NCI-H1092 (cell line): ENCODE measurements at places on chromosomes 2 and 18.

- no peak for DNase-seq
Measured at GRCh38 chr2:198376677-198377076, 572.3 kb downstream of the PLCL1 start.

DNA sequence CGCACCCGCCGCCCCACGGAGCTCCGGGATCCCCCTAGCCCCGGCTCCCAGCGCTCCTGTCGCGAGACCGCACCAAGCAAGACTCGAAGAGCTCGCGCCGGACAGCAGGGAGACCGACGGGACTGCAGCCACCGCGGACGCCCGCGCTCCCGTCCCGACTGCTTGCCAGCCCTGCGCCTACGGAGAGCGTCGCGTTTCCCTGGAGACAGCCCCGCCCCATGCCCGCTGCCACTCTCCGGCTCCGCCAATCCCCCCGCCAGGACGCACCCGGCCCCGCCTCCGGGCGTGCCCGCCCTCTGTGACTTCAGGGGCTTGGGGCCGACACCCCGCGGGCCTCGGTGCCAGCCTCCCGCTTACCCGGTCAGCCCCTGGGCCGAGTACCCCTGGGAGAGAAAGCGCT is at the start of gene ANKMY1:
Gene ANKMY1, minus strand, starts transcription at position 181 of the 400 bp plus-strand sequence. CDS start 653 bp downstream, outside the sequence.
- DNase-seq, result no peak

- DNase-seq, result no peak
Measured at GRCh38 chr2:158726911-158727592, 68.1 kb upstream of the DAPL1 start.

DNA sequence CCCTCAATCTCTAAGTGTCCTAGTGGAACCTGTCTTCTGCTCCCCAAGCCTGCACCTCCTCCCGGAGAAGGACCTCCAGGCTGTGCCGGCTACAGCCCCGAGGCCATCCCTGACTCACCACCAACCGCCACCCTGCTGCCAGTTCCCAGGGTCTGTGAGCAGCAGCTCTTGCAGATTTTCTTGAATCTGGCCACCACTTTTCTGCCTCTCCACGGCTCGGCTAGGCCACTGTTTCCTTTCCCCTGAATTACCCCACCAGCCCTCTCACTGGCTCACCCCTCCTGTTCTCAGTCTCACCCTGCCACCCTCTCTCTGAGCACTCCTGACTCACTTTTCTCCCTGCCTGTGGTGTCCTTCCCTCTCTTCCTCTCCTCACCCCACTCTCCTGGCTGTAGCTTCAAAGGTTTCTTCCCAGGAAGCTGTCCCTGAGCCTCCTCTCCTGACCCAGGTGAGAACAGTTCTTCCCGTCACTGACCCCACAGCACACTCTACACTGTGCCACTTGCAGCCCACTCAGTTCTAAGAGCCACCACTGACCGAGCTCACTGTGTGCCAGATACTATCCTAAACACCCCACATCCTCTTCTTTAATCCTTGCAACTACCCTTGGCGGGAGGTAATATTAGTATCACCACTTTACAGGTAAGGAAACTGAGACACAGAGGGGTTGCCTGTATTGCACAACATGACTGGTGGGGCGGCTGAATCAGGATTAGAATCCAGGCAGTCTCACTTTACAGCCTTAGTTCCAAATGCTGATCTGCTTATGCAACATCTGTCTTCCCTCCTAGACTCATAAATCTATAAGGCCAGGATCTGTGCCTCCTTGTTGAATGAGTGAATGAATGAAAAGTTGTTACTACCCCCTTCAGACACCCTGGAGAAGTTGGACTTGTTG is 111.6 kb downstream of the SMAD7 start:
- no peak for DNase-seq

DNA sequence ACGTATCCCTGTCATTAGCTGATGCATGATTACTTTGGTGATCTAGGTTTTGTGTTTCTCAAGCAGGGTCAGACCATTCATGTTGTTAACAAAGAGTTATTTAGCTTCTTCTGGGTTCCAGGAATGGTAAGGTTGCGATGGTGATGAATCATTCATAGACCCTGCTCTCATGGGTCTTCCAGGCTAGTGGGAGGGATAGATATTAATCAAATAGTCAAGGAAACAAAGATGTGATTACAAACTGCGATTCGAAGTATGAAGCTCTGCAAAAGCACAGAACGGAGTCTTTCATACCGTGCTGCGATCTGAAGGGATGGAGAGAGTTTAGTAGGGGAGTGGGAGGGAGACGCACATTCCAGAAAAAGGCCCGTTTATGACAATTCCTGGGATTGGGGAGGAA is 42.1 kb downstream of the CAVIN2 start:
- DNase-seq, result no peak

GRCh38 chr2:15652252-15652651 is 60.6 kb downstream of the DDX1 start:
- no peak for DNase-seq

- no peak for DNase-seq
Measured at GRCh38 chr18:59272221-59272888, 899 bp downstream of the RAX start.

DNA sequence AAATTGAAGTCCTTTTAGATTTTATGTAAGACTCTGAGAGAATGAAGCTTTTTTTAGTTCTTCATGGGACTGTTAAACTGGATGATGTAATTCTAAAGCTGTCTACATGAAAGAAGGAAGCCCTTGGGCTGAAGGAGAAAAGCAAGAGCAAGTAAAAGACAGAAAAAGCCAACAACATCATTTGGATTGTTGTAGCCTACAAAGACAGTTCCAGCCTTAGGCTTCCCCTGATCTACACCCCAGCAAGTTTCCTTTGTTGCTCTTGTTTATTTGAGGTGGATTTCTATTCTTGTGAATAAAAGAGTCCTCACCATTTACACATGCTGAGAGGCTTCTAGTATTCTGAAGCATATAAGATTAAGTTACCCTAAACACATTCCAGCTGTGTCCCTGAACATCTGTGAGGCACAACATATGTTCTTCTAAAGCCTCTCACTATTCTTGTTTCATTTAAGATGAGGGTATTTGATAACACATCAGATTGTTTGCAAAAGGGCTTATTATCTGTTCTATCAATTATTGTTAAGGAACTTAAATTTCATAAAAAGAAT is 377.8 kb downstream of the LNPK start:
- no peak for DNase-seq

DNA sequence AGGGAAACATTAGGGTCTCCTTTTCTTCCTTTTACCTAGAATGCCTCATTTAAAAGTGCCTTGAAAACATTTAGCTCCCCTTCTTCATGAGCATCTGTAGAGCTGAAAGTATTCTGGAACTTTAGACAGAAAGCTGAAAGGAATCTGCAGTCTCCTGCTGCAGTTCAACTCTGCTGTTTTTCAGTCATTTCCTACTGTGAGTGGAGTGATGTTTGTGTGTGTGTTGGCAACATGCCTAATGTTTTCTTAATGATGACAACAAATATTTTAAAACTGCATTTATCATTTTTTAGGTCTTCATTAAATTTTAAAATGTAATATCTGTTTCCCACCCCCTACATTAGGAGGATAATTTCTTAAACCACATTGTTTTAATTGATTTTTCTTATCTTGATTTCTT is 66.6 kb downstream of the TWSG1 start:
- DNase-seq, result no peak

DNA sequence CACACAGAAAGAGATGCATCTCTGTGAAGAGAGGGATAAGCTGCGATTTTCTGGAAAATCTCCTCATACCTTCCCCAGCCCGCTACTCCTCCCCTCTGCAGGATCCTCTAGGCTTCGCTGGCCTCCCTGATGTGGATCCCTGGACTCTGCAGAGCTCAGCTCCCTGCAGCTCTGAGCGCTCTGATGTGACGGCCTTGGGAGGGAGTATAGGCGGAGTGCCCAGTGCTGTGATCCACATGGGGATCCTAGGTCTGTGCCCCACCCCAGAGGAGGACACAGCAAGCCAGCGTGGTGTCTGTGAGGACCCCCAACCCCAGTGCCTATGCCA is 111.0 kb downstream of the GYPC start:
- no peak for DNase-seq

- DNase-seq, result no peak
Measured at GRCh38 chr18:32966141-32966540, 193.3 kb upstream of the KLHL14 start.

GRCh38 chr18:50461251-50461650 is 86.4 kb downstream of the SKA1 start:
- no peak for DNase-seq

DNA sequence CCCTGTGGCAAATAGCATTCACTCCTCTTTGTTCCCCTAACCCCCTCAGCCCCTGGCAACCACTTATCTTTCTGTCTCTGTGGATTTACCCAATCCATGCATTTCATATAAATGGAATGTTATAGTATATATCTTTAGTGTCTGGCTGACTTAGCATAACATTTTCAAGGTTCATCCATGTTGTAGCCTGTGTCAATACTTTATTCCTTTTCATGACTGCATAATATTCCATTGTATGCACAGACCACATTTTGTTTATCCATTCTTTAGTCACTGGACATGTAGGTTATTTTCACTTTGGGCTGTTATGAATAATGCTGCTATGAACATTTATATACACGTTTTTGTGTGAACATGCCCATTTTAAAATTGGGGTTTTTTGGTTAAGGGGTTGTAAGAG is 42.8 kb downstream of the TET3 start:
- no peak for DNase-seq

DNA sequence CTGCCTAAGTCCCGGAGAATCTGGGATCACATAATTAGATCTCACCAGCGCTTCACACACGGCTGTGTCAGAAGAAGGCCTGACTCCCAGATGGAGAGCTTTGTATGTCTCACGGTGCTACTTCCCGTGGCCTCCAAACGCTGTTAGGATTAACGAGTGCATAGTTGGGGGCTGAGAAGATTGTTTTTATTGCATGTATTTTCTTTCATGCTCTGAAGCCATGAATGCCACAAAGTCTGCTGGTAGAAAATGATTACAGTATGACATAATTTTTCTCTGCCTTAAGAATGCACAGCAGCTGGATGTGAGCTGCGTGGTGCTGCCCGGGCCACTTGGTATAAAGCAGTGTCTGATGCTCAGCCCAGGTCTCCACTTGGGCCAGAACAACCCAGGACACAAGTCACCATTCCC is 166.5 kb downstream of the SEPTIN10 start:
- no peak for DNase-seq

- no peak for DNase-seq
Measured at GRCh38 chr2:120350801-120351320, 4.9 kb downstream of the INHBB start.

DNA sequence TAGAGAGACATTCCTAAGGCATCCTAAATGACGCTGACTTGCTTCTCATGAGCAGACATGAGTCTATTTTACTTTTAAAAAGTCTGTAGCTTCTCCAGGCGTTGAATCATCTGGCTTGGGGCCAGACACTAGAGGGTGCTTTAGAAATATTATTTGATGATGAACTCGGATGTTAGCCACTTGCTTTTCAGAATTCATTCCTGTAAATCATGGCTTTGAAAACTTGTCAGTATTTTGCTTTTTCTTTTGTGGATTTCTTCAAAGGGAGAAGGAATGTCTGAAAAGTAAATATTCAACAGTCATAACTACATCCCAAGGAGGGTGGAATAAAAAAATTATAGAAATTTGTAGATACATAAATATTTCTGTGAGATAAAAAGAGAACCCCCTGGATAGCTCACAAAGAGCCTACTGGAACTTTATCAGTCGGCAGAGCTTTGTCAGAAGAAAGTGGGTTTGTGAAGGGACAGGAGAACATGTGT is 370.8 kb downstream of the OSR1 start:
- peak; percentile 25 for DNase-seq

- DNase-seq, result no peak
Measured at GRCh38 chr2:26883956-26884355, 36.0 kb downstream of the DPYSL5 start.

GRCh38 chr2:163723348-163723747 is 12.5 kb downstream of the FIGN start:
- no peak for DNase-seq

DNA sequence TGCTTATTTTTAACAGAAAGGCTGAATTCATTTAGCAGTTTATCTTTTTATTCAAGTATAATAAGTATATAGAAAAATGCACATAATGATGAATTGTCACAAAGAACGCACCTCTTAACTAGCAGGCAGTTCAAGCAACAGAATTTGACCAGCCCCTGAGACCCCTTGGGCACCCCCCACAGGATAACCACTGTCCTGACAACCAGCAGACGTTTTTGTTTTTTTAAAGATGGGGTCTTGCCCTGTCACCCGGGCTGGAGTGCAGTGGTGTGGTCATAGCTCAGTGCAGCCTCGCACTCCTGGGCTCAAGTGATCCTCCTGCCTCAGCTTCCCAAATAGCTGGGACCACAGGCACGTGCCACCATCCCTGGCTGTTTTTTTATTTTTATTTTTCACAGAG is 14.0 kb downstream of the PRELID3A start:
- DNase-seq, result no peak

DNA sequence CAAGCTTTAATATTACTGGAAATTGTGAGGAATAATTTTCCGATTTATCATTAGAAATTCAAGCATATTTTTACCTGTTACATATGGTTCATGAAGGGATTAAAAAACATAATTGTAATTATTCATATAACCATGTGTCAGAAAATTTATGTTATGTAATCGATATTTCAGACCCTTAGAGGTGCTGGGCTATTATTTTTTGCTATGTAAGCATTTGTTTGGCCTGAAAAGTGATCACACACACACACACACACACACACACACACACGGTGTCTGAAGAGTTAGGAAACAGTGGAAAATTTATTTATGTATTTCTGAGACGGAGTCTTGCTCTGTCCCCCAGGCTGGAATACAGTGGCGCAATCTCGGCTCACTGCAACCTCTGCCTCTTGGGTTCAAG is 375.5 kb downstream of the PTH2R start:
- no peak for DNase-seq

- DNase-seq, result no peak
Measured at GRCh38 chr2:46187112-46187618, 110.0 kb upstream of the EPAS1 start.

GRCh38 chr2:137050949-137051348 is 285.6 kb downstream of the THSD7B start:
- DNase-seq, result no peak

DNA sequence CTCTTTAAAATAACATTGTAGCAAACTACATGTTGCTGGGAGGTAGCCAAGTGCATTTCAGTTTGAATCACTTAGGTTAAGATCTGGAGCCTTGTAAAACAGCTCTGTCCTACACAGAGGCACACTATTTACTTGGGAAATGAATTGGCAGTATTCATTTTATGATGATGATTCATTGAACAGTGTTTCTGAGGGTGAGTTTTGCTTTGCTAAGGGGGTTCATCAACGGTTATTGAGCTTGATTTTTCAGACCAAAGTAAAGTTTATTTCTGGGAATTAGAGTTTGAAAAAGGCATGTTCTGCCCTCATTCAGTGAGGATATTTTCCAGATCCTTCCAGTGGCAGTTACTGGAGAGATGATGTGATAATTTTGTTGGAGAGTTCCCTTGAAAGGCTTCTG is 55.6 kb downstream of the CCDC85A start:
- DNase-seq, result peak; percentile 1
